ENCODE measurements at places on chromosomes 11 and 22. TPM values are rescaled to one million over a fixed set of nuclear protein-coding genes. Genes with fewer than 3 reads are reported as not detected.

NUP98 gene
- 141 TPM for total RNA-seq

MMP8 gene
- 0.11 TPM for total RNA-seq

RBMXL2 gene
- 0.11 TPM for total RNA-seq

AMOTL1 gene
- 31.5 TPM for total RNA-seq

APOA5 gene
- total RNA-seq, result not detected

LSP1 gene
- total RNA-seq, result 0.33 TPM

KCNQ1OT1 gene
- total RNA-seq, result 2.8 TPM

B4GALNT4 gene
- 1.8 TPM for total RNA-seq

PRMT3 gene
- 22.4 TPM for total RNA-seq

PAK1 gene
- total RNA-seq, result 54.2 TPM

MS4A7 gene
- total RNA-seq, result not detected

BATF2 gene
- total RNA-seq, result 0.50 TPM

EXPH5 gene
- 1.1 TPM for total RNA-seq

TMEM225 gene
- total RNA-seq, result not detected

OR4A16 gene
- total RNA-seq, result not detected

TESMIN gene
- 0.87 TPM for total RNA-seq

ZNF280A gene
- not detected for total RNA-seq

CARD18 gene
- not detected for total RNA-seq

NXPE1 gene
- total RNA-seq, result not detected

CTSW gene
- 0.12 TPM for total RNA-seq

SLC25A18 gene
- under 0.01 TPM for total RNA-seq

ARHGAP20 gene
- 3.6 TPM for total RNA-seq

TH gene
- not detected for total RNA-seq

MEI1 gene
- total RNA-seq, result 2.1 TPM

LAYN gene
- 34.1 TPM for total RNA-seq

CEP126 gene
- 1.6 TPM for total RNA-seq

ART1 gene
- total RNA-seq, result not detected

MPZL3 gene
- 1.8 TPM for total RNA-seq

SLC5A4 gene
- total RNA-seq, result 0.11 TPM

NFRKB gene
- 22.7 TPM for total RNA-seq

HIPK3 gene
- total RNA-seq, result 66.7 TPM

ANKRD13D gene
- total RNA-seq, result 34.2 TPM

MFRP gene
- not detected for total RNA-seq

VPREB1 gene
- total RNA-seq, result not detected

PRRG4 gene
- total RNA-seq, result 0.12 TPM

C11orf42 gene
- total RNA-seq, result not detected

IGSF9B gene
- total RNA-seq, result 0.50 TPM

DNAJB13 gene
- total RNA-seq, result not detected

OVCH2 gene
- not detected for total RNA-seq

APOBEC3G gene
- 15.4 TPM for total RNA-seq
